ENCODE measurements at places on chromosomes 5 and 9. TPM values are rescaled to one million over a fixed set of nuclear protein-coding genes. Genes with fewer than 3 reads are reported as not detected.

GRCh38 chr9:125238127-125238914 is 2.8 kb downstream of the HSPA5 start:
- H3K4me1 ChIP-seq: peaks cover 17% of the 10 kb centered on the region
- DNase-seq: no peak
- peaks cover 42% of the 10 kb centered on the region for H3K36me3 ChIP-seq
- peak overlapping the region; percentile 96 for H3K4me3 ChIP-seq
- no peaks in the 10 kb centered on the region for H3K27me3 ChIP-seq

Gene CDC20B
- total RNA-seq: not detected

DNA sequence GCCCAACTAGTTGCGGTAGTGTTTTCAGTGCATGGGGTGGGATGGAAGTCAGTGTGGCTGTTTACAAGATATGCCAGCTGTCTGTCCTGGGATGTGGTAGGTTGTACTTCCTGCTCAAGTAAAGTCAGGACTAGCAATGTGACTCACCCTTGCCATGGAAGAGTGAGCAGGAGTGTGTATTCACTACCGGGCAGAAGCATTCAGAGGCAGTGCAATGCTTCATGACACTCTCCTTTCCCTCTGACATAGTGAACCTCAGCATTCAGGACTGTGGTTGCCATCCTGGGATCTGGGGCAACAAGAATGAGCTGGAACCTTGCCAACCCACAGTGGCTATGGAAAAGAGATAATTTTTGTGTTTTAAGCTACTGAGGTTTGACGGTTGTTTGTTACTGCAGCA is 68.9 kb downstream of the BOD1 start:
- H3K27ac ChIP-seq: no peak overlapping the region
- no peaks in the 10 kb centered on the region for H3K27me3 ChIP-seq
- DNase-seq: no peak
- H3K4me3 ChIP-seq: no peak overlapping the region
- H3K36me3 ChIP-seq: no peaks in the 10 kb centered on the region
- no peaks in the 10 kb centered on the region for H3K4me1 ChIP-seq

DNA sequence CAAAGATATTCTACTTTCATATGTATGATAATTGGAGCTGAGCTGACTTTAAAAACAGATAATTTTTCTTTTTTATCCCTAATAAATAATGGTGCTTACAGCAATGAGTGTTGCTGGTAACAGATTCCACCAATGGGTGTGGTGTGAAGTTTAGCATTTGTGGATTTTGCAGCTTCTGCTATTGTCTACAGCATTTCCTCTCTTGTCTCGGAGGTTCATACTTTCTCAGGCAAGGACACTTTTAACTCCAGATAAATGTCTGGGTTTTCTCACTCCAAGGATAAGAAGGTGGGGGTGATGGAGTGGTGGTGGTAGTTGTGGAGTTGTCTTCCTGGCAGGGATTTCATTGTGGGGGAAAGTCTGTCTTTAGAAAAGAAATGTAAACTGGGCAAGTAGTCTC is 120.0 kb upstream of the CDKN2B start:
- H3K36me3 ChIP-seq: no peaks in the 10 kb centered on the region
- H3K27ac ChIP-seq: no peak overlapping the region
- H3K4me1 ChIP-seq: peaks cover 10% of the 10 kb centered on the region

GRCh38 chr9:22210936-22211335 is 201.8 kb upstream of the CDKN2B start:
- H3K4me3 ChIP-seq: no peak overlapping the region
- H3K4me1 ChIP-seq: no peaks in the 10 kb centered on the region
- no peak overlapping the region for H3K27ac ChIP-seq
- no peaks in the 10 kb centered on the region for H3K36me3 ChIP-seq
- H3K27me3 ChIP-seq: no peaks in the 10 kb centered on the region

Data from GM23338 (cell line).